ENCODE measurements at places on chromosomes 5 and 9.

DNA sequence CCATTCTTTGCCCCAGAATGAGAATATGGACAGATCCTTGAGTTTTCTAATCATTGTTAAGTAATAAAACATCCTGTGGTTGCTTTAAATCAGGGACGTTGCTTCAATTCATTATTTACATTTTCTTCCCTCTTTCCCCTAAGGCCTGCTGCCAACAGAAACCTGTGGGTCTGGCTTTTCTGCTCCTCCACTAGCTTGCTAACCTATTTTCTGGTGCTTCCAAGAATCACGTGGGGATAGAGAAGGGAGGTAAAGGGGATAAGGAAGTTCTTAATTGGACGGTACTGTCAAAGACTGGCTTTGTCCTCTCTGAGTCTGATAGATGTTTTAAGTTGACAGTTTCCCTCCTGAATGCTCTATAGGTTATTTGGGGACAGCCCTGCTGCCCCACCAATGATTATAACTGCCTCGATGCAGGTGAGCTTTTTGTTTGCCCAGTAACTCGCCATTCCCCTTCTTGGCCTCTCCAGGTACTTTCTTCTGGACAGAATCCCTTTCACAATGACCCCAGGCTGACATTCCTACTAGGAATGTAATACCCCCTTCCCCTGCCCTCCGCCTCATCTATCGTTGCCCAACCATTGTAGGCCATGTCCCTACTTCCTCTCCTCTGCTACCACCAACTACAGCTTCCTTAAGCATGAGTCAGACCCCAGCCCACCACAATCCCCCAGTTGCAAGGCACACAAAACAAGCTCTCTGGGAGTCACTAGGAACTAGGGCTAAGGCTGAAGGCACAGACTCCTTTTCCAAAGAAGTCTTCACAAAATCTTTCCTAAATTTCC, 19.9 kb upstream of the CPEB4 start:
- no peak for DNase-seq

GRCh38 chr9:24434183-24434582, 111.5 kb downstream of the IZUMO3 start:
- no peak for DNase-seq

DNA sequence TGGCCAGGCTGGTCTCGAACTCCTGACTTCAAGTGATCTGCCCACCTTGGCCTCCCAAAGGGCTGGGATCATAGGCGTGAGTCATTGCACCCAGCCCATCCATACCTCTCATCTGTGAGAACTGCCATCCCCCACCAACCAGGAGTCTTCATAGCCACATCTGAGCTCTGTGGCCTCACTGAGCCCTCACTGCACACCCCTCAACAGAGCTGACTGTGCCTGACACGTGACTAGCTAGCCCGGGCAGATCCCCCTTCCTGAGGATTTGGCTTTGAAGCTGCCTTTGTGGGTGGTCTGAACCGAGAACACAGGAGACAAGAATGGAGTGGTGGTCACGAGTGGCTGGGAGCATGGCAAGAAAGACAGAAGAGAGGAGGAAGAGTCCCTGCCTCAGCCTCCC, 15.6 kb downstream of the AK8 start:
- no peak for DNase-seq

- DNase-seq = no peak
Measured at GRCh38 chr9:34493972-34494535, 28.7 kb downstream of the ENHO start.
